BE2C (cell line): ENCODE measurements at places on chromosomes 2 and 18.

- DNase-seq, result no peak
Measured at GRCh38 chr2:29233428-29233827, 118.2 kb downstream of the CLIP4 start.

DNA sequence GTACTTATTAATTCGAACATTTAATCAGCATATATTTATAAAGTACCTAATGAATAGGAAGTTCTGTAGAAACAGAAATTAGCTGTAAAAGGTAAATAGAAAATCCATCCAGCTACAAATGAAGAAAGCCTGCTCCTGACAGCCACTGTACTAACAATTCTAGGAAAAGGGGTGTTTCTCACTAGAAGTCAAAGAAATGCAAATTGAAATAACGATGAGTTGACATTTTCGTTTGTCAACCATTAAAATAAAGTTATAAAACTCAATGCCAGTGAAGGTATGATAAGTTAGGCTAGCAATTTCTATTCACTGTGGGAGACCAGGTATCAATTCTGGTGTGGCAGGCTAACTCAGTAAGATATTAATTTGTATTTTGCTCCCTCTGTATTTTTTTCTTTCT, 198.0 kb downstream of the ARL4C start:
- DNase-seq, result no peak

- no peak for DNase-seq
Measured at GRCh38 chr2:141856215-141856919, 274.4 kb downstream of the LRP1B start.

DNA sequence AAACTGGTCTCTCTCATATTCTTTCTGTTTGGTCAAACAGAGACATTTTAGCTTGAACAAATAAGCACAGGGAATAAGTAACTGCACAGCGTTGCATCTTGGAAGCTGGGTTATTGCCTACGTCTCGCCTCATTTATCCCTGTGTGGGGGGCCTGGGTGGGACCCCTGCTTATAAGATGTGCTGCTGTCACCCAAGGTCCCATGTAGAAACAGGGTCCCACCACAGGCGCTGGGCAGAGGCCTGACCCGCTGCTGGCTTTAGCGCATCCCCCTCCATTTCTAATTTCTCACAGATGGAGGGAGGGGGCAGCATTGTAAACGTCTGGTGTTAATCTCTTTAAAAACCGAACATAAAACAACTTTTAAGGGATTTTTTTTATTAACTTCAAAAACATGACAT, 207.8 kb downstream of the HDAC4 start:
- no peak for DNase-seq

- no peak for DNase-seq
Measured at GRCh38 chr18:49001111-49001510, 50.3 kb upstream of the SMAD7 start.

DNA sequence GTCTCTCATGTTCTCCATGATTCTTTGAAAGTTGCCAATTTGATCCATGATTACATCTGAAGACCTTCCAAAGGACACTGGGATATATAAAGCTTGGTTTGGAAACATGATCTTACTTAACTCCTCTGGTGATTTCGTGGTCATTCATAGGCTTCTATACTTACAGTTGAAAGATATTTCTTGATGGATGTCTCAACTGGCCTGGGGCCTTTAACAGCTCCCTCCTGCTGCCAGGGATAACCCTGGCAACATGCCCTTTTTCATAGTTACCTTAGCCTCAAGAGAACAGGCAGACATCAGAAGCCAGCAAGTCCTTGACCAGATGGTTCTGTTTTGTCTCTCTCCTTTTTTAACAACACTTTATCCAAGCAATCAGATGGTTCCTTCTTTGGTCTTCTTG, 23.5 kb upstream of the MFF start:
- DNase-seq, result no peak

DNA sequence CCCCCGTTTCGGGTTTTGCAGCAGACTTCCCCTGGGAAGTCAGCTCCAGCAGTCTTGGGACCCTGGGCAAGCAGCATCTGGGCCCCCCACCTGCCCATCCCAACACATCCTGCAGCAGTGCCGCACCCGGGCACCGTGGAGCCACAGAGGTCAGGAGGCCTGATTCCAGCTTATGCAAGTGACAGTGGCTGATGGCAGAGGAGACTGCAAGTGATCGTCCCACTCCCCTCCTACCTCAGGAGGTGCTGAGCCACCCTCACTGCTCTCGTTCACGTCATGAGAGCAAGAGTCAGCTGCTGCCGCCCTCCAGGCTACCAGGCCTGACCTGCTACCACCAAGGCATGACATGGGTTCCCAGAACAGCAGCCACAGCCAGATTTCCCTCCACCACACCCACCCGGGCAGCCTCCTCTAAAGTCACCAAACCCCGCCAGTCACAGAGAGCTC, 18.2 kb downstream of the COX7A2L start:
- no peak for DNase-seq

GRCh38 chr18:46732201-46732600, 24.7 kb downstream of the ST8SIA5 start:
- DNase-seq, result no peak

GRCh38 chr2:206996556-206997065, 57.3 kb downstream of the CPO start:
- DNase-seq, result no peak

GRCh38 chr2:154614906-154615305, 83.6 kb upstream of the KCNJ3 start:
- no peak for DNase-seq

GRCh38 chr2:81894451-81894990, 1590.0 kb upstream of the LRRTM1 start:
- no peak for DNase-seq

- no peak for DNase-seq
Measured at GRCh38 chr2:181255651-181256050, 201.5 kb upstream of the ITGA4 start.

- DNase-seq, result no peak
Measured at GRCh38 chr2:68536000-68536399, 68.6 kb downstream of the APLF start.

GRCh38 chr18:9619545-9619944, 5.2 kb upstream of the PPP4R1 start:
- DNase-seq, result no peak

DNA sequence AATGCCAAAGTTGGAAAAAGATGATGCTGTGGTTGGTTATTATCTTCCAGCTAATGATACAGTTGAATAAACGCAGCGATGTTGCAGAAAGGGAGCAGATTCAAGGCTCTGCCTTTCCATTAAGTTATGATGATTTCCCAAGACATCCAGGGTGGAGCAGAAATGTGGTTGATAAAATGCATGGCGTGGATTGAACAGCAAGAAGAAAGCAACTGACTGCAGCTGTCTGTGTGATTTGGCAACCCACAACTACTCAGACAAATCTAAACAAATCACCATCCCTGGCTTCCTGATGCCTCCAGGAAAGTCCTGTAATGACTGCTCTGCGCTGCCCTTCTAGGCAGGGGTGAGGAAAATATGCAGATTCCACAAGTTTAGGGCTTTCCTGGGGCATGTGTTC, 166.3 kb downstream of the NRP2 start:
- no peak for DNase-seq

GRCh38 chr2:181677912-181678586, 2.3 kb downstream of the NEUROD1 start:
- DNase-seq, result no peak

DNA sequence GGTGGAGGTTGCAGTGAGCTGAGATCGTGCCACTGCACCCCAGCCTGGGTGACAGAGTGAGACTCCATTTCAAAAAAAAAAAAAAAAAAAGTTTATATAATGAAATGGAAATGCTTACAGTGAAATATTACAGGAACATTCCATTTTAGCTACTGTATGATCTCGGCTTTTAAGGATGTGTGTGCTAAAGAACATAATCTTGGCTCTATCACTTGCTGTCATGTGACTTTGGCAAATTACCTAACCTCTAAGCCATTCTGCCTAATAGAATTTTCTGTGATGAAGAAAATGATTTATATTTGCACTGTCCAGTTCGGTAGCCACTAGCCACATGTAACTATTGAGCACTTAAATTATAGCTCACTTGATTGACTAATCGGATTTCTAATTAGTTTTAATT, 36.3 kb downstream of the SMAD4 start:
- DNase-seq, result no peak

DNA sequence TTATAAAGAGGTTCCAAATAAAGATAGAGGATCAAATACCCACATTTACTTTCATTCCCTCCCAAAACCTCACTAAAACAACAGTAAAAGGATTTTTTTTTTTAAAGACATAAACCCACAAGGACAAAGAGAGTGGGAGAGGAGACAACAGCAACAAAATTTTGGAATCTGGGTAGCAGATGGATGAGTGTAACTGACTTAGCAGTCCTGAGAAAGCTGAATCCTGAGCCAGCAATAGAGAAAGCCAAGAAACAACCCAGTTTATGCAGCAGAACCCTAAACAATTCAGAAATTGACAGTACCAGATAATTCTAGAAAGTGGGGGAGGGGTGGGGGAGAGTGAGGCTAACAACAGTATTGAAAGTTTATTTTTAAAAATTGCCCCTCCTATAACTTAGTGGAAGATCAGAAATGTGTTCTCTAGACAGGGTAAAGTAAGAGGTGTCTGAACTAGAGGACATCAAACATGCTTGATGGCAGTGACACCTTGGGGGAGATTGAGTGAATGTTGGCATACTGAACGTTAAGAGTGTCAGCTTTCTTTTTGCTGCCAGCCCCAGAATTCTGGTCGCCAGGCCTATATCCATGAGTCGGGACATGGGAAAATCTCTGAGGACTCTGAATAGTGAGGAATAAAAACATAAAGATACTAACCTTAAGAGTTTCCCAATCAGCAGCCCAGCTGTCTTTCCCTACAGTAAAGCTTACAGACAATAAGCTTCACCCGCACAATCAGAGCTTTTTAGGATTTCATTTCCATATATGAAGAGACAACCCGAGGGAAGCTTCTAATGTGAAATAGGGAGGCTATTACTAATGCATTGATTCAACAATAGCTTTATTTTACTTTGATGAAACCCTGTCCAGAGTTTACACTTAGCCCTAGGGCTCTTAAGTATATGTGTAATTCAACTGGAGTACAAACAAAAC, 128.0 kb upstream of the ALPP start:
- DNase-seq, result no peak

DNA sequence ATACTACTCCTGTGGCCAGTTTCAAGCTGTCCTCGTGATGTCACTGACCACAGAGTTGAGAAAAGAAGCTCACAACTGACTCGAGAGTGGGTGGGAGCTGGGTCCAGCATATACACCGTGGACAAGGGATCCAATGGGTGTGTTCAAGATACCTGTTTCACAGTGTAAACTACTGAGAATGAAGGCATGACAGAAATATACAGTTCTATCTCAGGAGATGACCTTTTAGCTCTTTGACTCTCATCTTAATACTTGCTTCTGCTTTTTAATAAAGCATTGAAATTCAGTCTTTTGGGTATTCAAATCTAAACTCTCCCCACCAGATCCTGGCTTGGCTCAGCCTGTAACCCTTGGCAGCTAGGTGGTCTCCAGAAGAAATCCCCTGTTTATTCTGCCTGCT, 130.1 kb downstream of the MAP2 start:
- DNase-seq, result no peak

DNA sequence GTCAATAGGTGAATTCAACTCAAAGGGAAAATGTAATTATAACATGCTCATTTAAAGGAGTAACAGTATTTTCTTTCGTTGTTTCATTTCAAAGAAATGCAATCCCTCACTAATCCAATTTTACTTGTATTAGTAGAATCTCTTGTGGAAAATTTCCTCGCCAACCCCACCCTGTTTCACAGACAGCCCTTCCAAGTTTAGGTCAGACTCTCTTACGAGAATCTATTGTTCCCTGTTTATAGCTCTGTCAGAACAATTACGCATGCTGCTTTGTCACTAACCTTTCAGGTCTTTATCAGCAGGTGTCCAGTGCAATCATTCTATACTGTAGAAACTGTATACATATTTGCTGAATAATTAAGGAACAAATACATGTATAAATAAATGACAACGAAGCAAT, 657.8 kb upstream of the LINC00305 start:
- DNase-seq, result no peak

- no peak for DNase-seq
Measured at GRCh38 chr2:172909454-172909853, 166.2 kb upstream of the MAP3K20 start.

GRCh38 chr2:69625078-69625795, 18.3 kb downstream of the AAK1 start:
- DNase-seq, result no peak

GRCh38 chr2:109321570-109321969, 192.6 kb downstream of the SH3RF3 start:
- DNase-seq, result no peak

DNA sequence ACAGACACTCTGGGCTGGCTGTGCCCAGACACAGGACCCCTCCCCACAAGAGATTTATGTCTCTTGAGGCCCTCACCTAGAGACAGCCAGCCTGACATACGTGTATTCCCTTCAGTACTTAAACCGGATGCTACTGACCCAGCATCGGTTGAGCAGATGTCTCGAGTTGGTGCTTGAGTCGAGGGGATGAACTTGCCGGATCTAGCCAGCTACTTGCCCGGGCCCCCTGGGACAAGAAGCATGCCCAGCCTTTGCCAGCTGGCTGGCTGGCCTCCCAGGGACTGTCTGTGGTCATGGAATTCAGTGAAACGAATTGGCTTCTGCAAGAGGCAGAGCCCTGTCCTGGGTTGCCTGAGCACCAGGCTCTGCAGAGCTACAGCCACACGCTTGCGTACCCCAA, 36.0 kb downstream of the DNMT3A start:
- peak; percentile 51 for DNase-seq

DNA sequence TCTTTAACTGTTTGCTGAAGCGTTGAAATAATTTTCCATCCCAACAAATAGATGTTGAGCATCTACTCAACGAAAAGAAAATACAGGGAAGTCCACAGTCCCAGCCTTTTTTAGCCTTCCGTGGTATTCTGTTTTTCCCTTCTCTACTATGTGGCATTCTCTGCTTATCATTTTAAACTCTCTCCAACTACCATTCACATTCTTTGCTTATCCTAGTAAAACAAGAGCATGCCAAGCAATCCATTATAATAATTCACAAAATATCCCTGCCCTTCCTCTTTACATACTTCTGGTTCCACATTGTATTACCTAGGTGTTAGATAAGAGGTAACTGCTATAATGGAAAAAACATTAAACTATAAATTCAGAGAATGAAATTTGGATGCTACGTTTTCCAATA, 1.6 kb upstream of the SESTD1 start:
- no peak for DNase-seq

GRCh38 chr18:28175930-28176697, 816 bp downstream of the CDH2 start:
- DNase-seq, result peak; percentile 41

GRCh38 chr18:10081492-10081891, 167.7 kb downstream of the VAPA start:
- DNase-seq, result no peak

GRCh38 chr2:150885236-150885635, 376.4 kb downstream of the RBM43 start:
- DNase-seq, result no peak

GRCh38 chr18:30811580-30811979, 231.0 kb downstream of the DSC3 start:
- no peak for DNase-seq

- DNase-seq, result peak; percentile 64
Measured at GRCh38 chr18:34659579-34660517, 50.2 kb upstream of the DTNA start.
